Ecto neural progenitor cell (in vitro differentiated cells): ENCODE measurements at places on chromosomes 5 and 9.

GRCh38 chr5:135062216-135063055 is 28.4 kb upstream of the PITX1 start:
- DNase-seq = no peak

DNA sequence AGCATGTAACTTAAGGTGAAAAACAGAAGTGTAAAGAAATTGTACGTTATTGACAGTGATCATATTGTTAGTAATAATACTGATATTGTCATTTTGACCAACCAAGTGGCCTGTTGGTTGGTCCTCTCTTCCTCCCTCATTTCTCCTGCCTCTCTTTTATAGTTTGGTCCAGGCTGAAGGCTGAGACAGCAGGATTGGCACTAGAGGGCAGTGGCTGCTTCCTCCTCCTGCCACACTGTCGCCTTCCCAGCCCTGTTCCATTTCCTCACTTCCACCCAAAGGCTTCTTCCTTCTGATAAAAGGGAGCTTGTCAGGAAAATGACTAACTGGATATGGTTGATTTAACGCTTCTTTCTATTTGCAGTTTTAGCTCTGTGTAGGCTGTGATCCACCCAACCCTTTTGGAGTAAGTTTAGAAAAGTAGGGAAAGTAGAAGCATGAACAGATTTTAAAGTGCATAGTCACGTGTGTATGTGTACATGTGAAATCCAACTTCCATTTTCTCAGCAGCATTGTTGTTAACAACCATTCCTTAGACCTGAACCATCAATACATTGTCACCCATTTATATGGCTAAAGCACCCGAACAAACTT is 35.6 kb downstream of the PTCD2 start:
- DNase-seq = peak; percentile 62

- no peak for DNase-seq
Observed at GRCh38 chr5:72408603-72409002, 88.4 kb downstream of the PTCD2 start.

- DNase-seq = no peak
Observed at GRCh38 chr5:35823347-35824098, 33.2 kb upstream of the IL7R start.

DNA sequence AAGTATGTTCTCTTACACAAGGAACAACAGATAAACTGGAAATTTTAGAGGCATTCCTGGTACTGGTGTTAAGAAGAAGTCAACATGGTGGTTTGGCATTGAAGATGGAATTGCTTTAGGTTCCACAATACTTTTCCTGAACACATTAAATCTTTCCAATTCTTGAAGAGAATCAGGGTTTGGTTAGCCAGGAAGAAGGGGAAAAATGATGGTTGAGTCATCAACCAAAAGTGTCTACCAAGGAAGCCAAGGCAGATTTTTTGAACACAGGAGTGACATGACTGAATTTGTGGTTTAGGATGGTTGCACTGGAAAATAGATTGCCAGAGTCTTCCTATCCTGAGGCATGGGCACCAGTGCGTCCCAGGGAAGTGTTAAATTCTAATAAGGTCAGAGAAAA is 433.4 kb downstream of the TMEM38B start:
- no peak for DNase-seq

DNA sequence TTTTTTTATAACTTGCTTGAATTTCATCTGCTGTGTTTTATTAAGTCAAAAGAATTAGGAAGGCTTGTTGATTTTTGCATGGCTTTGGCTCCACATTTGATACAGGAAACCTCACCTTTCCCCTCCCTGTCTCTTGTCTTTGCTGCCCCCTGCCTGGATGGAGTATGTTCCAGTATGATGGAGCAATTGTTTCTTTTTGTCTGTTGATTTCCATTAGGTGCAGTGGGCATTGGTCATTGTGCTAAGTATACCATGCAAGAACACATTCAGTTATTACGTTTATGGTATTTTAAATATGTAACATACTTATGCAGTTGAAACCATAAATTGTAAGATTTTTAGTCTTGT is 19.6 kb downstream of the TJP2 start:
- no peak for DNase-seq

DNA sequence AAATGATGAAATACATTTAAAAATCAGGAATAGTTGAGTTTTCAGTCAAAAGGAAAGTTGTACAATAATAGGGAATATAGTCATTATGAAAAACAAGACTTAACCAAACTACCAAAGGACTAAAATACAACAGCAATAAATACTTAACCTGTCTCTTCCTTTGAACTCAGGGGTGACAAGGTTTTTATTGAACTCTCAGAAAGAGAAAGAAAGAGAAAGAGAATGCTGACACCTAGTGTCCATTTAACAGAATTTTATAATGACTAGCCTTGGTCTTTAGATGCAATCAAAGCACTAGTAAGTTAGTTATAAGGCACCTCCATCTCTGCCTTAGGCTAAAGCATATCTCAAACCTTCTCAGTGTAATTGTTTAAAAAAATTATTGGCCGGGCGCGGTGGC is 47.5 kb downstream of the UIMC1 start:
- no peak for DNase-seq

DNA sequence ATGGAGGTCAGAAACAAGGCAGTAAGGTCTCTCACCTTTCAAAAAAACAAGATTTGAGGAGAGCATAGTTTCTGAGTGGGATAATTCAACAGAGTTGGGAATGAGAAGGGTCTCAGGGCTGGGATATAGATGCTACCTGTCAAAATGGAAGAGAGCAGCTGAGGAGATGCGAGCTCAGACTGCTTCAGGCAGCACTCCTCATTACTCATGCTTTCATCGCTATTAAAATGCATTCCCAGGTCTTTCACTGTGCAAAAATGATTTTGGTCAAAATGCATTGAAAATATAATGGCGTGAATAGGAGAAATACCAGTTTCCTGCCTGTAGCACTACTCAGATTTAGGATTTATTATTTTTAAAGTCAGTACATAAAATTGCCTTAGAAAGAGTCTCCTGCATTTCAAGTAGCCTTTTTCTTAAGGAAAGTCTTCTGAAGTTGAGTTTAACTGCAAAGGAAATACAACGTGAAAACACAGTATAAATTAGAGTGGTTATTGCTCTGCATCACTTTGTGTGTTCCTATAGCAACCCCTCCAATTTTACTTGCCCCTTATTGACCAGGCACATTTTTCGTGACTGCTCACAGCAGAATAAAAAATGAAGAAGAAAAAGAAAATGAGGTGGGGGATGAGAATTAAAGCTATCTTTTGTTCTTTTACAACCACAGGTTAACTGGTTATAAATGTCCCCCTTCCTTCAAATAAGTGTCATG is 724.8 kb upstream of the SEMA6A start:
- no peak for DNase-seq

- no peak for DNase-seq
Observed at GRCh38 chr9:131810351-131811170, 70.7 kb upstream of the RAPGEF1 start.

GRCh38 chr9:99211746-99212145 is 10.0 kb downstream of the ALG2 start:
- no peak for DNase-seq

- DNase-seq = no peak
Observed at GRCh38 chr5:60349891-60350415, 350.0 kb downstream of the DEPDC1B start.

GRCh38 chr5:177508837-177509236 is 789 bp downstream of the DOK3 start:
- DNase-seq = no peak

DNA sequence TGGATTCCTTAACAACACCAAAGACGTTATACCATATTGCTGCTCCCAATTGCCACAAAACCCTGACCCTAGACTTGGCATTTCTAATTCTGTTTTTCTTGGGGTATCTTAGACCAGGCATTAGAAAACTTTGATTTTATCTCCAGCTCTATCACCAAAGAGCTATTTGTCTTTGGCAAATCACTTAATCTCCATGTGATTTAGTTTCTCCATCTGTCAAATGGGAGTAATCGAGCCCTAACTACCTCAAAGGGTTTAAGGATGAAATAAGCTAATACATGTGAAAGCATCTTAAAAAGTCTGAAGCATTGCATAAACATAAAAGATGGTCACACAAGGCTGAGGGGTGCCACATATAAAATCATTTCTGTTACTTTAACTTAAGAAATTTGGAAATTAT is 60.6 kb downstream of the FYB1 start:
- no peak for DNase-seq

GRCh38 chr5:66436721-66437120 is 159.5 kb upstream of the MAST4 start:
- no peak for DNase-seq

GRCh38 chr5:7393921-7394799 is 1.8 kb upstream of the ADCY2 start:
- no peak for DNase-seq

GRCh38 chr5:169248550-169248949 is 52.4 kb downstream of the SLIT3 start:
- no peak for DNase-seq

DNA sequence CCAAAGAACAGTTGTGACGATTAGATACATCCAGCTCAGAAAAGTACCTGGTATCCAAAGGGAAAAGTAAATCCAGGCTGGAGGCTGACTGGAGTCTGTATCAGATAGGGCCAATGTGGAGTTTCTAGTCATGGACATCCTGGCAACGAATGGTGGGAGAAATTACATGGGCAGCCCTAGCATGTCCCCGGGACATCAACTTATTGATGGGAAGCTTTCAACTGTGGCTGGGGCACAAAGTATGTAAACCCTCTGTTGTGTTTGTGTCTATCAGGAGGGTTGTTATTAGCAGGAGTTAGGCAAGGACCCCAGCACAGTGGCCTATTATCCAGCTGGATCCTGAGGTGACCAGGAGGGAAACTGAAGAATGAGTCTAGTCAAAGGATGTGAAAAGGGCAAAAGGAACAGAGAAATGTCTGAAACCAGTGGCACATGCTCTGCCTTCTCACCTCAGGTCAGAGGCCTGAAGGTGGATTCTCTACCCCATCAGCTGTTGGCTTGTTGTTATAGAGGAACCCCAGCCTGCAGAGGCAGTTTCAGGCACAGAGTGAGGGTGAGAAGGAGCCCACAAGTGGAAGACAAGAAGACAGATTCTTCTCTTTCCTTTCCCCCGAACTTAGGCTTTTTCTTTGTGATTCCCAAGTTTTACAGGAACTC is 19.9 kb downstream of the IFNW1 start:
- DNase-seq = no peak

DNA sequence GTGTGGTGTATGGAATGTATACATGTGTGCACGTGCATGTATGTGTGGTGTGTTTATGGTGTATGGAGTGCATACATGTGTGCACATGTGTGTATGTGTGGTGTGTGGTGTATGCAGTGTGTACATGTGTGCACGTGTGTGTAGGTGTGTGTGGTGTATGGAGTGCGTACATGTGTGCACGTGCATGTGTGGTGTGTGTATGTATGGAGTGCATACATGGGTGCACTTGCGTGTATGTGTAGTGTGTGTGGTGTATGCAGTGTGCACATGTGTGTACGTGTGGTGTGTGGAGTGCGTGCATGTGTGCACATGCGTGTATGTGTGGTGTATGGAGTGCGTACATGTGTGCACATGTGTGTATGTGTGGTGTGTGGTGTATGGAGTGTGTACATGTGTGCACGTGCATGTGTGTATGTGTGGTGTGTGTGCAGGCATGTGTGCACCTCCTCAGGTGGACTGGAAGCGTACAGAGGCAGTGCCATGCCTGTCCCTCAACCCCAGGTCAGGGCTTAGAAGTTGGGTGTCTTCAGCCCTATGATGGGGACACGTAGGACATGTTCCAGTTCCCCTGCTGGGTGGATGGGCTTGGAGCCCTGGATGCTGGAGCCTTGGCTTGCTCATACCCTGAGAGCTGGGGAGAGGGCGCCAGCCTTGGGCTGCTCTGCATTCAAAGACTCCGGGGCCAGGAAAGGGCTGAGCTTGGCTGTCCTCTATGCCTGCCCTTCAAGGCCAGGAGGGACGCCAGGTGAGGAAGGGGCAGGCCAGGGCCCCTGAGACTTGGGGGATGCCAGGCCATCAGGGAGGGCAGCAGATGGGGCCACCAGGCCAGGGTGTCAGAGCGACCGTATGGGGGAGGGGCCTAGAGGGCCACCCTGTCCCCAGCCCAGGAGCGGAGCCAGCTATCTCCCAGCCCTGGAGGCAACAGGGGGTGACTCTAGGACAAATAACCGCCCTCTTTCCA is 12.2 kb downstream of the MYMK start:
- DNase-seq = no peak

GRCh38 chr9:101427358-101427757 is 8.2 kb downstream of the ALDOB start:
- no peak for DNase-seq

GRCh38 chr9:35152926-35153325 is 8.9 kb upstream of the UNC13B start:
- DNase-seq = no peak

GRCh38 chr5:55096182-55096581 is 6.3 kb upstream of the GZMA start:
- DNase-seq = no peak

DNA sequence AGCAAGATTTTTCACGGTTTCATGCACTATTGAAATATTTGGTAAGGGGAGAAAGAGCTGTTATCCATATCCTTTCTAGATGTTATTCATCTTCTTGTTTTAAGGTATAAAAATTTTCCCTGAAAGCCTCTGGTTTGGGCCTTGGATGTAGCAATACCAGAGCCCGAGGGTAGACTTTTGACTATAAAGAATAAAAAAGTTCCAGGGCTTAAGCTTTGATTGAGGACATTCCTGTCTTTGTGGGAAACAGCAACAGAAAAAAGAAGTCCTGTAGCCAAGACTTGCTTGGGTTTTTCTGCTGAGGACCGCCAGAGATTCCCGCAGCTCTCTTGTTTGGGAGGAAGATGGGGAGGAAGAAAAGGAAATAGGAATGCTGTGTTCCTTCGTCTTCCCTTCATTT is 440.0 kb upstream of the WWC1 start:
- no peak for DNase-seq

DNA sequence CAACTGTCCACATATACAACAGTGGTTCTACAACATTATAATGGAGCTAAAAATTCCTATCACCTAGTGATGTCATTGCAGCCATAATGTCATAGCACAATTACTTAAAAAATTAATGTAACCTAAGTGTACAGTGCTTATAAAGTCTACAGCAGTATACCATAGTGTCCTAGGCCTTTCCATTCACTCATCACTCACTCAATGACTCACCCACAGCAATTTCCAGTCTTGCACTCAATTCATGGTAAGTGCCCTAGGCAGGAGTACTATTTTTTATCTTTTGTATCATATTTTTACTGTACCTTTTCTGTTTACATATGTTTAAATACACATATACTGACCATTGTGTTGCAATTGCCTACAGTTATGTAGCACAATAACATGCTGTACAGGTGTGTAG is 9.6 kb upstream of the PUM3 start:
- DNase-seq = no peak
